Naive B cell (primary cell): ENCODE measurements at places on chromosomes 1 and 21. TPM values are rescaled to one million over a fixed set of nuclear protein-coding genes. Genes with fewer than 3 reads are reported as not detected.

GRCh38 chr1:176225479-176225875, 18.4 kb upstream of the COP1 start:
- no peak for DNase-seq
- peaks cover 5% of the 10 kb centered on the region for H3K36me3 ChIP-seq
- H3K27ac ChIP-seq: no peak overlapping the region
- no peaks in the 10 kb centered on the region for H3K4me1 ChIP-seq

TMPRSS15 gene
- polyA plus RNA-seq: 1.1 TPM

DNA sequence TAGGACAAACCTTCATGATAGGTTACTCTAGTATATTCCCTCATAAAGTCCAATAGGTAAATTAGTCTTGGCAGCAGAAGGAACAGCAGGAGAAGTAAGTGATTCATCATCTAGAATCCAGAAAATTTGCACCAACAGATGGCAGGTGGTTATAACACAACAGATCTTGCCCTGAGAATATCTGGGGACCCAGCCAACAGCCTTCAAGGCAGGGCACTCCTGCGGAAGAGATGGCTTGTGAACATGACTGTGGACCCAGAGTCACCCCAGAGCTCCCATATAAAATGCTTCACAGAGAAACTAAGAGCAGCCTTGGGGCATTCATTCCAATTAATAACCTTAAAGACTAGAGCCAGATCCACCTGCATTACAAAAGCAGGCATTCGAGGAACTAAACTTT, 7.9 kb upstream of the PLA2G2C start:
- no peak overlapping the region for H3K27ac ChIP-seq
- H3K4me1 ChIP-seq: no peaks in the 10 kb centered on the region
- no peak overlapping the region for H3K4me3 ChIP-seq
- peaks cover 54% of the 10 kb centered on the region for H3K27me3 ChIP-seq
- no peak for DNase-seq

ADGRB2 gene
- not detected for polyA plus RNA-seq

DNA sequence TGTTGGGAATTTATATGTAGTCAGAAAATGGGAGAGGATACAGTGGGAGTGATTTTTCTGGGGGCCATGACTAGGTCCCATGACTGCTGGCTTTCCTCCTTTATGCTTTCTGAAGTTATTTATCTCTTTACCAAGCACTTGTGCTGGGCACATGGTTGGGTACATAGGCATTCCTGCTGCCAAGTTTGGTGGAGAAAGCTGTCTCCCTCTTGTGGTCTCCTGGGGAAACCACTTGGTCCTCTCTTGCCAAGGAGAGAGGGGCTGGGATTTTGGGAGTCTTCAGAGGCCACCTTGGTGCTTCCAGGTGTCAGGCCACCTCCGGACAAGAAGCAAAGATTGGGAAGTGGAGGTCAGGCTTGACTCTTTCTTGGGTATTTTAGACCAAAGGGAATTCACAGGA, 120.2 kb upstream of the KCNE2 start:
- no peaks in the 10 kb centered on the region for H3K36me3 ChIP-seq
- H3K27ac ChIP-seq: peak overlapping the region; percentile 5
- H3K4me3 ChIP-seq: no peak overlapping the region
- DNase-seq: no peak
- no peaks in the 10 kb centered on the region for H3K4me1 ChIP-seq

RGS8 gene
- polyA plus RNA-seq: not detected

GRCh38 chr1:35932158-35932636, 1.3 kb downstream of the AGO3 start:
- no peaks in the 10 kb centered on the region for H3K27me3 ChIP-seq
- H3K4me3 ChIP-seq: peak overlapping the region; percentile 88

DNA sequence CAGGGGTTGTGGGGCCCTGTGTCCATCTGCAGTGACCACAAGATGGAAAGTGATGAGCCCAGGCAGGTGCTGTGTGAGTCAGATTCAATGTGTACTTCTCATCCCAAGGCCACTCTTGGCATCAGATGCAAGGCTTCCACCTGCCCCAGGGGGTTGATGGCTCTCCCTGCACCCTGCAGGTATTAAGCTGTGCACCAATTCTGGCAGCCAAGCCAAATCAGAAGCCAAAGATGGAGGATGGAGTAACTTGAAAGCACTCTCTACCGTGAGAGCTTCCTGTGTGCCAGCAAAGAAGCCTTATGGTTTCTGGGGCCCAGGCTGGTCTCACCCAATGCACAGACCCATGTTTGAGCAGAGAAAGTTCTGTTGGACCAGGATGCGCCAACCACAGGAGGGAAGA, 44.3 kb upstream of the TENT5C start:
- no peak for DNase-seq
- H3K4me1 ChIP-seq: peaks cover 6% of the 10 kb centered on the region
- peaks cover 4% of the 10 kb centered on the region for H3K27me3 ChIP-seq
- H3K27ac ChIP-seq: no peak overlapping the region

- H3K36me3 ChIP-seq: no peaks in the 10 kb centered on the region
- H3K27me3 ChIP-seq: no peaks in the 10 kb centered on the region
- peaks cover 4% of the 10 kb centered on the region for H3K4me1 ChIP-seq
- peak overlapping the region; percentile 32 for H3K4me3 ChIP-seq
These were observed 161.6 kb downstream of the CHRM3 start for GRCh38 chr1:239547987-239548386.

MNDA gene
- polyA plus RNA-seq: 9.2 TPM

IL19 gene
- not detected for polyA plus RNA-seq
